Suppressor macrophage (primary cell): ENCODE measurements at places on chromosomes 11 and 22.
A peak's percentile ranks its signal among the peaks of the same experiment; 100 is the strongest.

- DNase-seq = peak; percentile 22
Observed at GRCh38 chr11:128947773-128948172, 5.1 kb upstream of the TP53AIP1 start.

DNA sequence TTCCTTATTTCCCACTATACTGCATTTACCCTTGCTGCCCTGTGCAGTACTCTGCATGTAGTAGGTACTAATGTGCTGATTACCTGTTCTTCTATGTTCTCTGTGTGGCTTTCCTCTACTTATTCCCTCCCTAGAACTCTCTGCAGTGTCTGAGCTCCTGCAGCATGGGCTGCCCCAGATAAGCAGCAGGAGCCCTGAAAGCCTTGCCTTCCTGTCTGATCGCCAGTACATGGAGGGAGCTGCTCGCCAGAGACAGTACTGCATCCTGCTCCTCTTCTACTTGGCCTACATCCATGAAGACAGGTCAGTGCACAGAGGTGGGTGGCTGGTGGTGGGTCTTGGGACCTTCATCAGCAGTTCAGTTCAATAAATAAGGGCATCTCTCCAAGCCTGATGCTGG, 42.2 kb upstream of the CCDC134 start:
- DNase-seq = no peak

- no peak for DNase-seq
Observed at GRCh38 chr22:45574069-45574703, 71.5 kb downstream of the FBLN1 start.

DNA sequence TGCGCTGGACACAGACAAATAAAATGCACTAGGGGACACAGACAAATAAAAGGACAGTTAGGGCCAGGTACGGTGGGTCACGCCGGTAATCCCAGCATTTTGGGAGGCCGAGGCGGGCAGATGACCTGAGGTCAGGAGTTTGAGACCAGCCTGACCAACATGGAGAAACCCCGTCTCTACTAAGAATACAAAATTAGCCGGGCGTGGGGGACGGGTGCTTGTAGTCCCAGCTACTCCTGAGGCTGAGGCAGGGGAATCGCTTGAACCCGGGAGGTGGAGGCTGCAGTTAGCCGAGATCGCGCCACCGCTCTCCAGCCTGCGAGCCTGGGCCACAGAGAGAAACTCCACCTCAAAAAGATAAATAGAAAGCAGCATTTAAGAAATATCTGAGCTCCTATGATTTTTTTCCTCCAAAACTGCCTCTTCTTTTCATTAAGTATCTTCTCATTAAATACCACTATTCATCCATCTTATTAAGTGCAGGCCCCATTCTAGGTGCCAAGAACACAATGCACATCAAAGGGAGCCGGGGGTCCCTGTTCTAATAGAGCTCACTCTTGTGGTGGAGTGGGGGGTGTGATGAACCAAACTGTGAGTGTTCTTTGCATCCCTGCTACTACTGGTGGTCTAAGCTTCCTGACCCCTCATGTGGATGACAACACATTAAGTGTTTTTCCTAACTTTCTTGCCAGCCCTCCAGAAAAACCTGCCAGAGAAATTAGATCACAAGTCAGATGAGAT, 766 bp upstream of the ZNHIT2 start:
- no peak for DNase-seq

DNA sequence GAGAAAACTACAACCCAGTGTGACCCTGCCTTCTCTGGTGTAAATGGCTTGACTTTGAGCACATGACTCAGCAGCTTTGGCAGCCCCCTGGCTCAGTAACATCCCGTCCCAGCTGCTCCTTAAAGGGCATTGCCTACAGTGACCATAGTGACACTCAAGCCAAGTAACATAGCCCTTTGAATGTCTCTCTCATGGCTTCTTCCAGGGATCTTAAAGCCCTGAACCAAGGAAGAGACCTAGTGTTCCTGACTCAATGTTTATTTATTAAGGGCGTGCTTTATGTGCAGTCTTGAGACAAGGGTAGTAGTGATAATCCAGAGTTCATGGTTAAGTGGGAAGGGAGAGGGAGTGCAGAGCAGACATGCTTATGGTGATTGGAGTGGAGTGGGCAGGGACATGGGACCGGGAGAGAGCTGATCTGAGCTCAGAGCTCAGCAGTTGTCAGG, 125.7 kb downstream of the PARVA start:
- no peak for DNase-seq

- DNase-seq = no peak
Observed at GRCh38 chr22:46909237-46910030, 147.0 kb downstream of the TBC1D22A start.

GRCh38 chr11:58659910-58660570, 37.6 kb downstream of the CNTF start:
- DNase-seq = no peak

DNA sequence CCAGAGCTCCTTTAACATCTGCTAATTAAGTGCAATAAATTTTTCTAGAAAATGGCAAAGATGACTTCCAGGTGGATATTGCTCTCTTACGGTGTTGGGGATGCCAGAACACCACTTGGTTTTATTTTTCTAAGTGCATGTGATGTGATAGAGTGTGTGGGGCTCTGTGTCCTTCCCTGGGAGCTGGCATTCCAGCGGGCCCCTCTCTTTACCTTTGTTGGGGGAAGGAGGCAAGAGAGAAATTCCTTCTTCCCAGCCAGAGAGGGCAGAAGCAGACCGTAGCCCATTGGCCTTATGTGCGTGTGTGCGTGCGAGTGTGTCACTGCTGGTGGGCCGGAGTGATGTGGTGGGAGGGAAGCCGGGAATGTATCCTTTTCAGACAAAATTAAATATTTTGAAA, 17.2 kb downstream of the TEF start:
- DNase-seq = no peak

- DNase-seq = no peak
Observed at GRCh38 chr22:45526768-45527360, 24.2 kb downstream of the FBLN1 start.

DNA sequence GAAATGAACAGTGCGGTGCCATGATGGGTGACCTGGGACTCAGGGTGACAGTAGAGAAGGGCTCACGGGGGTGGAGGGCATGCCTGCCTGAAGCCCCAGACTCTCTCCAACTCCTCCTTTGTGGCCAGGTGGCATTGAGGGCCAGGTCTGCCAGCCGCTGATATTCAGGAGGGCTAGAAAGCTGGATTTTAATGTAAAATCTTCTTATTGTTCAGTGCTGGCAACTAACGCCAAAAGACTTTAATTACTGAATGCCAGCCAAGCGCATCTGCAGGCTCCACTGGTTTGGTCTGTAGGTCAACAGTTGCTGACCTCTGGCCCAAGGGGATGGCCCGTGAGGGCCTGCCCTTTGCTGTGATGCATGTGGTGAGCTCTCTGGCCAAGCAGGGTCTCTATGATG, 10.3 kb downstream of the MRGPRG start:
- DNase-seq = no peak

DNA sequence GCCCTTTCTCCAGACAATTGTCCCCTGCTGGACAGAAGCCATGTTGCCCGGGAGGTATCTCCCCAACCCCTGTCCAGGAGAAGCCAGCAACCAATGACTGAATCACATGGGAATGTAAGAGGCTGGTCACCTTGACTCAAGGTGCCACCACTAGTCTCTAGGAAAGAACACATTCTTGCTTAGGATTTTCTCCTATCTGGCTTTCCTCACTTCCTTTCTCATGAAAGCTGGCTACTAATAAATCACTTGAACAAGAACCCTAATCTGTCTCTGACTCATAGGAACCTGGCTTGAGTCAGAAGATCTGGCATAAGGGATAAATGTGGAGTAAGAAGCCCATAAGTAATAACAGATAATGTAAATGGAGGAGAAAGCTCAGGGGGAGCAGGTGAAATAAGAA, 101.4 kb upstream of the C11orf87 start:
- DNase-seq = no peak

DNA sequence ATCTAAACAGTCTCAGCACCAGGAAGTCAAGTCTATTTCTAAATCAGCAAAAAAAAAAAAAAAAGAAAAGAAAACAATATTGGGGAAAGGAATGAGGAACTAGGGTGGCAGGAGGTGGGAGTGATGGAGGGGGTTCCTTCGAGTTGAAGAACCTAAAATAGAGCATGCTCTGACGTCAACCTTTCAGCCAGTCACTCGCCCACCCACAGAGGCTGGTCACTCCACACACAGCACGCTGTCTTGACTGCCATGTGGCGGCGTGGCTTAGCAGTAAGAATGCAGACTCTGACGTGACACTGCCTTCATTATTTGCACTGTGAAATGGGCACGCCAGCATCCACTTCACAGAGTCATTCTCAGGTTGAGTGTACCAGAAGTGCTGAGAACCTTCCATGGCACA, 48.3 kb downstream of the LARGE1 start:
- DNase-seq = peak; percentile 77

DNA sequence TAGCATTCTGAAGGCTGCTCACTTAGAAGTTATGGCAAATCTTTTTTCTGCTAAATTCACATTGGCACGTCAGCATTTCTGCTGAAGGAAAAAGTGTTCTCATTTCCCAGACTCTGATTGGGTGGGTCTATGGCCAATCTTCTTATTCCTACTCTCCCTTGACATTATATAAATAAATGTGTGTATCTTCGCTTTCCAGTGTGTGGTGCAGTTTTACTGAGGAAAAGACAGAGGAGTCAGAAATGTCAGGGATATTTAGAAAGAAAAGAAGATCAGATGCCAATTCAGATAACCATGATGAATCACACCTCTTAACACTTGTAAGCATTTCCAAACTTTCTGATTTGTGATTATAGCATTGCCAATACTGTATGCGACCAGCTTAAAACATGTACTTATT, 3.2 kb upstream of the BDNF start:
- no peak for DNase-seq

DNA sequence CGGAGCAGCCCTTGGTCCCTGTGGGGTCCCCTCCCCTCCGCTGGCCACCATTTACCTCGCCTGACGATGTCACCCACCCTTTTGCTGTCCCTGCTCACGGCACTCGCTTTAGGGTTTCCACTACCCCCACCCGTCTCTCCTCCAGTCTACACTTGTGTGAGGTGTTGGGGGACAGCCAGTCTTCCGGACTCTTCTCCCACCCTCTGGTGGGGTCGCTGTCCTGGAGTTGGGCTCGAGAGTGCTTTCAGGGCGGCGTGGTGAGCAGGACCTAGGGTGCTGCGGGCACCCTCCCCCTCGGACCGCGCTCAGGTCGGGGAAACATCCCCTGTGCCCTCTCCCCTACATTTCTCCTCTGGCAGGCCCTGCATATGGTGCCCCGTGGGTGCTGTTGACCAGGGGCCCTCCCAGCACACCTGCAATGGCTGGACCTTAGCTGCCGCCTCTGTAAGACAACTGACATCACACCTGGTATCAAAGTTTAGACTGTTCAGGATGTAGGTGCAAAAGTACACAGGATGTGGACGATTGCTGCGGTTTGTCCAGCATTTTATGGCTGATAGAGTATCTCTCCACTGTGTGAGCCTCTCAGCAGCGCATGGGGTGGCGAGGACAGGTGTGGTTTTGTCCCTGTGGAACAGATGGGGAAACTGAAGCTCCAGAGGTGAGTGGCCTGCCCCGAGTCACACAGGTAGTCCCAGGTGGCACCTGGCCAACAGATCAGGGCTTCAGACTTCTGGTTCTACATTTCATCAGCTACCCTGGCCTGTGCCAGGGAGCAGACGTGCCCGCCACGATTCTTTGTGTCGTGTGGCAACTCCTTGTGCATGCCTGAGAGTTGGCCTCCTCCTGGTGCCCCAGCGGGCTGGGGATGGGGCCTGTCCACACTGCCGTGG, 1.2 kb downstream of the GRK2 start:
- DNase-seq = peak; percentile 57

DNA sequence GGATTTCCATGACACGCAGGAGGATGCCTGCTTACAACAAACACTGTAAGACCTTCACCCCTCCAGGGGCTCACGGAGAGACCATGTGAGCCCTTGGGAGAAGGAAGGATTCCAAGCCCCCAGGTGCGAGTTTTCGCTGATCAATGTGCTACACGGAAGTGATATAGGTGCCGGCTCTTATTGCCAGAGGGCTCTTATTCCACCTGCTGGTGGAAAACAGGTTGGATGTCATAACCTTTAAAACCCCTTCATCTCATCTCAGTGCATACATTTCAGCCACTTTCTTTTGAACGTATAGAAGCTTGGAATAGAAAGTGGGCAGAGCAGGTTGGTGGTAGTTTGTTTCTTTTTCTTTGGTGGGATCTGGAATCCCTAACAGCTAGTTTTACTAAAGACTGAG, 25.8 kb downstream of the LAYN start:
- DNase-seq = no peak

GRCh38 chr22:28488825-28489224, 190.8 kb downstream of the TTC28 start:
- no peak for DNase-seq

DNA sequence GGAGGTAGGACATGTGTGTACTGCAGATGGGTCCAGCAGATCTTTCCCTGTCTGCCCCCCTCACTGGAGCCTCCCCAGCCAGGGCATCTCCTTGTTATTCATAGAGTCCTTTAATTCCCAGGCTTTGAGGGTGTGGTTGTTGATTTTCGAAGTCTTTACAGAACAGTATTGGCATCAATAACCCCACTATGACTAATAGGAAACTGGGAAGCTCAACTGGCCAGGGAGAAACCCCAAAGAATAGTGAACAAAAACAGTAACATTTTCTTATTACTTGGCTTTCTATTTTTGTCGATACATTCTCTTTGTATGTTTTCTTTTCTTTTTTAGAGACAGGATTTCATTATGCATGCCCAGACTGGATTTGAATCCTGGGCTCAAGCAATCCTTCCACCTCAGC, 57.9 kb downstream of the NF2 start:
- DNase-seq = no peak

DNA sequence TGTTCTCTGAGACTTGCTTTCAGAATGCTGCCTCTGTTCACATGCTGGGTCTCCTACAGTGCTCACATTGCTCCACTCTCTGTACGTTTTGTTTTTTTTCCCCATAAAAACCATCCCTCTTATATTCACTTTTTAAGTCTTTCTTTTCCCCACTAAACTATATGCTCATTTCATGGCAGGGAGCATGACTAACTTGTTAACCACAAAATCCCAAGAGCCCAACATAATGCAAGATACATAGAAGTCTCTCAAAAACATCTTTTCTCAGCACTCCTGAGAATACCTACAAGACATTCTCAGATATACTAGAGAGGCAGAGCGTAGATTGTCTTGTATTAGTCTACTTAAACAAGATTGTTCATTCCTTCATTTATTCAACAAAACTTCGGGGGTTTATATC, 73.3 kb downstream of the FAM76B start:
- no peak for DNase-seq

DNA sequence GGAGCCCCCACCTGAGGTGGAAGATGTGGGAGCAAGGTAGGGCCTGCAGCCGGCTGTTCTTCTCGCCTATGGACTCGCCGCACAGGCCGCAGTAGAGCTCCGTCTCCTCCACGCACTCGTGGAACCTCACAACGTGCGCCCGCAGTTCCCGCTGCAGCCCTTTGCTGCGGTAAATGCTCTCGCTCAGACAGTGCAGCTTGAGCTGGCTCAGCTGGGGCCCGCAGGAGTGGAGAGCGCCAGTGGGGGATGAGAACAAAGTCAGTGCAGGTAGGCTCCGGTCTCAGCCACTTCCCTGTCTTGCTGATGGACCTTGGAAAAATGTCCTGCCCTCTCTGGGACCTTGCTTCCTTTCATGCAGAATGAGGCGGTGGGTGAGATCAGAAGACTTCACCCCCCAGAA, 10.2 kb downstream of the RAPSN start:
- DNase-seq = no peak
